ENCODE measurements at places on chromosomes 7 and 10.

DNA sequence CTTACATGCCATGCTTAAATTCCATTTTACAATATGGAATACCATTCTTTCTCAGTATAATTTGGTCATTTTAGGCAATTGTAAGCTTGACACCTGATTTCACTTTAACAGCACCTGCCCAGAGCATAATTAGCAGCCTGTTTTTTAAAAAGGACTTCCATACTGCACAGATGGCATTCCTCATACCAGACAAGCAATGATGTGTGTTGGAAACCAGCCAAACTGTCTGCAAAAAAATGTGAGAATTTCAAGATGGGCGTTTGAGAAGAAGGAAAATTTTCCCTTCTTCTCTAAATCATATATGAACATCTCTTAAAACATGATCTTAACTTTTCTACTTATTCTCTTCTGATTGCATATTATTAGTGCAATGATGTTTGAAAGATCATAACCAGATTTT is 40.4 kb upstream of the AGMO start:
- no peak for DNase-seq

DNA sequence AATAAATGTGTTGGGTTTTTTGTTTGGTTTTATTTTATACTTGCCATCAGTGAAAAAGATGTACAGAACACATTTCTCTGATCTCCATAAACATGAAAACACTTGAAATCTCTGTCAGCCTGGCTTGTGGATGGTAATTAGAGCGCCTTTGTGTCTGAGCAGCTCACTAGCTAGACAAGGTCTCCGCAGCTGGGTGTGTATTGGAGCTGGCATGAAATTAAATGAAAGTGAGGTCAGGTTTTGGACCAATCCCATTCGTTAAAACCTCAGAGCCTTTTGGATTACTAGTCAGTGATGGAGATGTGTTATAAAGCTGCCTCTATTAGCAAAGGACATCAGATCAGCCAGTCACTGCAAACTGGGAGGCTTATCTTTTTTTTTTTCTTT is 2.7 kb downstream of the FRAT1 start:
- no peak for DNase-seq

DNA sequence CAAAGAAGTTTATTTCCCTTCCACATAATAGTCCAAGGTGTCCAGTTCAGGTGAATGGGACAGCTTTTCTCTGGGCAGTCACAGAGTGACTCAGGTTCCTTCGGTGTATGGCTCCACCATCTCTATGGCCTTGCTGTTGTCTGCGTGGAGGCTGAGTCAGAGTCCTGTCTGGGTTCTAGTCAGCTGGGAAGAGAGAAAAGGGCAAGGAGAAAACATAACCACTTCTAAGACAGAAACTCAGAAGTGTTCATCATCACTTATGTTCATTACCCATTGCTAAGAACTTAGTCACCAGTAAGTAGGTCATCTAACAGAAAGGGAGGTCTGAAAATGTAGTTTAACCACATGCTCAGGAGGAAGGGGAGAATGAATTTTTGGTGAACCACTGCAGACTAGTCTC is 32.4 kb upstream of the CCDC7 start:
- DNase-seq = no peak

- DNase-seq = no peak
Observed at GRCh38 chr7:98456866-98457265, 56.0 kb upstream of the BAIAP2L1 start.

- DNase-seq = no peak
Observed at GRCh38 chr7:111486472-111487142, 75.7 kb downstream of the IMMP2L start.

GRCh38 chr10:95840121-95840520 is 67.7 kb upstream of the CC2D2B start:
- DNase-seq = no peak

DNA sequence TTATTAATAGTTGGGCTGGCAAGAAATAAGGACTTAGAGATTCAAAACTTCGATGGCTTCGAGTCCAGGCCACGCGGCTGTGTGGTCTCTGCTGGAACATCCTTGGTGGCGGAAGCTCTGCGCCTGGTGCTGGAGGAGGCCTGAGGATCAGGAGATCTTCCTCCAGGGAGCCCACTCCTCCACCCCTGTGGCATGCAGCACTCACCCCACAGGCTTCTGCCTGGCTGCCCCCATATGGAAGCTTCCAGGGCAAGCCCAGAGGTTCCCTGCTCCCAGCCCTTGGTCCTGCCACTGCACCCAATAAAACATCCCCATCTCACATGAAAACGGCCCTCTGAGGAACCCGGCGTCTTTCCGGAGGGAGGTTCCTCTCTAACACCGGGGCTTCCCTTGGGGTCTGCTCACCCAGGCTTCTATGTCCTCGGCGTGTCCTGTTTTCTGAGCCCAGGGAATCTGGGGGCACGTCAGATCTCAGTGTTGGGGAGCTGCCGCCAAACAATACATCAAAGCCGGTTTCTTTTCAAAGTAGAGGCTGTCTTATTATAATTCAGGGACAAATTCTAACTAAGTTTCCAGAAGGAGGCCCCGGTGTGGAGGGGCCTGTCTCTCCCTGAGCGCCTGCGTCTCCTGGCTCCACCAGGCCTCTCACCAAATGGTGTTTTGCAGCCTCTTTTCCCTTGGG is 32.4 kb downstream of the CALML3 start:
- no peak for DNase-seq

DNA sequence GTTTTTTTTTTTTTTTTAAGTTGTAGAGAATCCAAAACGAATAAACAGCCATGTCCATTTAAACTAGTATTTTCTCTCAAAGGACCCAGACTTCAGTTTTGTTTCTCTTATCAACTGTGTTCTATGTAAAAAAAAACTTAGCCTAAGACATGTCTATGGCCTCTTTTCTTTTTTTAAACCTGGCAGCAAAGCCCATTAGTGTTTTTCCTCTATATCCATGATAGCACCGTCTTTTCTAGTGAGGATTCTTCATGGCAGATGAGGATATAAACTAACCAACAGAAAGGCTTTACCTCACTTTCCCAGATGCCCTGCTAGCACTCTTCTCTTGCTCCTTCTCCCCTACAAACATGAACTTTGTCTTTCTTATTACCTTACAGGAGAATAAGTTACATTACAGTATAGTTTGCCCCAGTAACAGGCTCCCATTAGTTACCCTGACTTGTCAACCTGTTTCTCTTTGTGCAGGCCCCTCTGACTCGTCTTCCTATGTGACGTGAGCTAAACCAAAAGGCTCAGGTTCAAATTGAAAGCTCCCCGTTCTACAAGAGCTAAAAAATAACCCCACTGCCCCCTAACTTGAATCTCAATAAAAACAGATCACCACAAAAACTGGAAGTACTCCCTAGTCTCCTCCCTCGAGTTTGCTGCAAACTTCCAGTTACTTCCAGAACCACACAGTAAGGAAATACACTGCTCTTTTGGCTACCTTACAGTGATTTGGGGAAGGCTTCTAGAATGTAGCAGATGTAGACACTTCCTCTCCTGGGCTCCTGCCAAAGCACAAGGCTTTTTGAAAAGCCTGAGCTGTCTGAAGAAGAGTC is 20.1 kb downstream of the P4HA1 start:
- DNase-seq = no peak

GRCh38 chr7:49768835-49769234 is 4.6 kb upstream of the VWC2 start:
- DNase-seq = no peak

DNA sequence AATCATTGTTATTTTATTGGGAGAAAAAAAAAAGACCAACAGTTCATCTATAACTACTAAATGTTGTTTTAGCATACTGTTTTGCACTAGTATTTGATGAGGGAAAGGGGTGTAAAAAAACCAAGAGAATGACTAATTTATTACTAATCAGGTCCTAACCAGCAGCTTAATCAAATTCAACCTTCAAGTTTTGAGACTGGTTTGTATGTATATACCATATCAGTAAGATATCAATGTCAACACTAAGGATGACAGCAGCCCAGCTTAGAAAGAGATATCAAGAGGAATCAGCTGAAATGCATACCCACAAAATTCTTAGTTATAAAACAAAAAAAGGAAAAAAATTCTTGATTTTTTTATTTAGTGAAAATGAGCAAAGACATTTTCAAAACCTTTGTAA is 122.6 kb downstream of the KMT2C start:
- no peak for DNase-seq

- no peak for DNase-seq
Observed at GRCh38 chr10:5620223-5620721, 46.1 kb downstream of the ASB13 start.

DNA sequence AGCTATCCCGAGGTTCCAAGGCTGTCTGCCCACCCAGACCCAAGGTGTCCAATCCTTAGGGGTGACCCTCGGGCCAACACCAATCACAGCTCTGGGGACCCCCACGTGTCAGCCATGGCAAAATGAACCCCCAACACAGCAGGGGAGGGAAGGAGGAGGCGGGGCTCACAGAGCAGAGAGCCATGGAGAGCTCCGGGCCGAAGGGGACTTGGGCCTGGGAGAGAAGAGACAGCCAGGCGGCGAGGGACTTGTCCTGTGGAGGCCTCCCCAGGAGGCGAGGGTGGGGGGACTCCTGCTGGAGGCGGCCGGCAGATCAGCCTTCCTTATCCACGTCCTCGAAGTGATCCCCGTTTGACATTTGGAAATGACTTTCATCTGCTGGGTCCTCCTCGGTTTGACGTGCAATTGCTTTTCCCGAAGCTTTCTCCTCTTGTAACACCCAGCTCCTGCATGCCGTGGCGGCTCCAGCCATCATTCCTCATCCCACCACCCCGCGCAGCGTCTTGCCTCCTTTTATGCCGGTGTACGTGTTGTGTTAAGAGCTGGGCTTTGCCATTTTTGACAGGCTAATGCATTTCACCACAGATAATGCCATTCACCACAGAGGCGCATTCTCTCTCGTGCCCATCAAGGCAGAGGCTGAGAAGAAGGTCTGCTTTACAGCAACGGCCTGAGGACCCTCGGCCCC is 337.4 kb downstream of the DNAJB6 start:
- DNase-seq = no peak

DNA sequence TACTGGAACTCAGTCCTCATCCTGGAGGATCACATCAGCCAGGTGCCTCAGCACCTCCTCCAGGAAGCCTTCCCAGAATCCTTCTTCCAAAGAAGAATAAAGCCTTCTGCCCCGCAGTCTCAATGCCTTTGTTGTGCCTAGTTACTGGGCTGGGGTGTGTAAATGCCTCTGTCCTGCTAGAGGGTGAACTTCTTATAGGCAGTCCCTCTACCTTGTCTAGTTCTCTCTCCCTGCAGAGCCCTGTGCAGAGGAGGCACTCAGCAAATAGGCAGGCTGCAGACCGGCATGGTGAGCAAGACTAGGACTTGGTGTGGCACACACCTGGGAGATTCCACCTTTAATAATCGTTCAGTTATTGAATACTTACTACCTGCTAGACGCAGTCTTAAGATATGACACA is 104.7 kb upstream of the PCBD1 start:
- DNase-seq = no peak

GRCh38 chr10:90977162-90977854 is 56.4 kb upstream of the ANKRD1 start:
- DNase-seq = no peak

DNA sequence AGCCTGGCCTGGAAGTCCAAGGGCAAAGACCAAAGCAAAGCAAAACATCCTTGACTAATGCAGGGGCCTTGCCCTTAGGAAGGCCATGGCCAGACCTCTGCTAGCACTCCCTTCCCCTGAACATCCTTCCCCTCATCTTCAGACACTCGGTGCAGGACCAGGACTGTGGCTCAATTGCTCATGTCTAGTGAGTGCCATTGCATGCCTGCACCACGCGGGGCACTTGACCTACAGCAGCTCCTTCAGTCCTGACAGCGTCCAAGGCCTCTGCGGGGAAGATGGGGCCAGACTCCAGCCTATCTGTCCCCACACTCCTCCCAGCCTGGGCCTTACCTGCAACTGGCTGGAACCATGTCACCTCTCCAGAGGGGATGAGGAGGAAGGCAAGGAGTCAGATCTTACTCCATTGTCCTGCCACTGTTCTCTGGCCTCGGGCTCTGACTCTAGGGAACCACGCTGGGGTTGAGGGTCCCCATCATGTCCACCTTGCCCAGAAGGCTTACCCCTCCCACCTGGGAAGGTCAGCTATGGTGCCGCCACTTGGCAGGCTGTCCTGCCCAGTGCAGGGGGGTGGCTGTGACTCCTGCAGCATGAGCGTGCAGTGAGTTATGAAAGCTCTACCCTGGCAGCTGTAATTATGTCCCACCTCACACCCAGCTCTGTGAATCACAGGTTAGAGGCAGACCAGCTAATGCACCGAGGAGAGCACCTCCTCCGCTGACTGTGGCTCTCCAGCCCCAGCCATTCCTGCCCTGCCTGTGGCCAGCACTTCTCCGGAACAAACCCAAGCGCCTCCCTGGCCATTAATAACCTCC is 16.1 kb downstream of the DRGX start:
- DNase-seq = no peak
